Activated CD4-positive, alpha-beta T cell treated with anti-CD3 and anti-CD28 coated beads, Interleukin-2, amount 50 U/mL, for 1 hour (primary cell): ENCODE measurements at places on chromosomes 16 and 17.
A peak's percentile ranks its signal among the peaks of the same experiment; 100 is the strongest.

GRCh38 chr17:30981531-30982519 is 11.0 kb downstream of the RNF135 start:
- DNase-seq, result no peak

DNA sequence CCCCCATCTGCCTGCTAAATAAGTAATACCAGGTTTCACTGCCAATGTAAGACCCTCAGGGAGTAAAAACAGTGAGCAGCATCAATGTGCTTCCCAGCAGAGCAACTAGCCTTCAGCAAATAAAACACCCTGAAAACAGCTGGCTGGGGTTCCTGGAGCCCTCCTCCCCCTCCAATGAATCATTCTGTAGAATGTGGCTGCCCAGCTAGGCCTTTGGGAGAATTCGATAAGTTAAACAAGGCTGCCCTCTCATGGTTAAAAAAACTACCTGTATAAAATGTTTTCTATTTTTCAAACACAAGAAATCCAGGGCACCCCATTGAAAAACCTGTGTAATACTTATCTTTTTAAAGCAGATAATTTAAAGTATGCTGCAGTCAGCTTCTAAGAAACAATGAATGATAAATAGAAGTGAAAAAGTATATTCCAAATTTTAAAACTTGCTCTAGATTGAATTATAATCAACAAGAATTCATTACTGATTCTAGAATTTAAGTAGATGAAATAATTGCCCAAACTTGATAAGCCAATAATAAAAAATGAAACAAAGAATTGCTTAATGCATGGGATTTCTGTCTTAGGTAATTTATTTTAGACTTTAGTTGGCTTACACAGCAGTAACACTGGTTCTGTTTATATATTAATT is 9.4 kb upstream of the TOM1L1 start:
- no peak for DNase-seq

DNA sequence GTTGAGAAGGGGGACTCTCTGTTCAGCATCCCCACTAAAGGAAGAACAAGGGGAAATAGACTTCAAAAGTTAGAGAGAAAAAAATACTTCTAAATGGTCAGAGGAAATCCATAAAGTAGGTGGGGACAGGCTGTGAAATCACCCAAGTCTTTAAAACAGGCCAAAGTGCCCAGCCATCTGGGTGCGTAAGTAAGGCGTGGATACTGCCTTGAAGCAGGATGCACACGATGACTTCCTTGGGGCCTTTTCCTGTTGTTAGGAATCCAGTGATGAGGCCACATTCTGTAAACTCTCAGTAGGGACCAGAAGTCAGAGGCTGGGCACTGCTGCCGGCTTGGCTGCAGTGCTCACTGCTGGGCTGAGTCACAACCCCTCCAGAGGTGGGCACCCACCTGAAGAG is 9.2 kb downstream of the AXIN2 start:
- no peak for DNase-seq

DNA sequence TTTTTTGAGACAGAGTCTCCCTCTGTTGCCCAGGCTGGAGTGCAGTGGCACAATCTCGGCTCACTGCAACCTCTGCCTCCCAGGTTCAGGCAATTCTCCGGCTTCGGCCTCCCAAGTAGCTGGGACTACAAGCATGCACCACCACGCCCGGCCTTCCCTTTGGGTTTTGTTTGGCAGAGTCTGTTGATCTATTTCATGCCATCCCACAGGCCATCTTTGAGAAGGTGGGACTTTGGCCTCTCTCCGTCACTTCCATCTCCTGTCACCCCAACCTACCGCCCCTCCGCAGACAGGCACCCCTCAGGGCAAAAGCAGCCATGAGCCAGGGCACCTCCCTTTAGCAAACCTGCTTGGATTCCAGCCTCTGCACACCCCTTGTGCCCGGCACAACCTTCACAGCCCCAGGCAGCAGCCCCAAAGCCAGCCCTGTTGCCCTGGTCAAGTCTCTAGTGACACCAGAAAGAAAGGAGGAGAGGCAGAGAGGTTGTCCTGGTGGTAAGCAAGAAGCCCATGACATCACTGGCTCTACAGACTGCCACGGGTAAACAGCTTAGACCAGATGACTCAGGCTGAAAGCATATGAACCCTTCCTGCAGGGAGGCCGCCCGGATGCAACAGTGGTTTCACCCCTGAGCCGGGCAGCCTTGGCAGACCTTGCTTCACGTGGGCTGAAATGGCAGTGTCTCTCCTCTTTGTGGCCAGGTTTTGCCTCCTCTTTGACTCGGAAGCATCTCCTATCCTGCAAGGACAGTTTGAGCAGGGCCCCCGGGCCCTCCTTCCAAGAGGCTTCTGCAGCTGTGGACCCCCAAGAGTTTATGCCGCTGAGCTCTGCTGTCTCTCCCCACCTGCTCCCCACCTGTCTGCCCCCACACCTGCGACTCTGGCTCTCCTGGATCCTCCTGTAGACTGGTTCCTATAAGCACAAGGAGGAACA is 8.1 kb upstream of the TIMP2 start:
- DNase-seq, result peak; percentile 41

DNA sequence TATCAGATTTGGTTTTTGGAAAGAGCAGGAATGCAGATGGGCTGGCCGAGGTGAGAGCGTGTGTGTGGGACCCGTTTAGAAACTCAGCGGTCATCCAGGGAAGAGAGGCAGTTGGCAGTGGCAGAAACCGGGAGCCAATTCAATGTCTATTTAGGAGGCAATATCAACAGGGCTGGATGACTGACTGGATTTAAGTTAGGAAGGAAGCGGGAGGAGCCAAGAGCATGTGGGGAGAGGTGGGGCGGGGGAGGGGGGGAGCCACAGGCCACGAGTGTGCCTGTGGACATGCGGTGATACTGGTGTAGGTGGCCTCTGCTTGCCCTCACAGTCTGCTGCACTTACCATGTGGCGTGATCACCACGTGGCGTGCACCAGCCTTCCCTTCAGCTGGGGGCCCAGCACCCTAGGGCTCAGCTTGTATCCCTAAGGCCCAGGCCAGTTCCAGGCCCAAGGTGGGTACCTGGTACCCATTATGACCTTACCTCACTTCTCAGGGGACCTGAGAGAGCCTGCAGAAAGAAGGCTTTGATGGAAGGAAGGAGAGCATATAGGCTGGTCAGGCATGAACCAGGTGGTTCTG is 10.8 kb upstream of the TPPP3 start:
- DNase-seq, result no peak

GRCh38 chr17:31509805-31510177 is 118.3 kb downstream of the RAB11FIP4 start:
- DNase-seq, result no peak

DNA sequence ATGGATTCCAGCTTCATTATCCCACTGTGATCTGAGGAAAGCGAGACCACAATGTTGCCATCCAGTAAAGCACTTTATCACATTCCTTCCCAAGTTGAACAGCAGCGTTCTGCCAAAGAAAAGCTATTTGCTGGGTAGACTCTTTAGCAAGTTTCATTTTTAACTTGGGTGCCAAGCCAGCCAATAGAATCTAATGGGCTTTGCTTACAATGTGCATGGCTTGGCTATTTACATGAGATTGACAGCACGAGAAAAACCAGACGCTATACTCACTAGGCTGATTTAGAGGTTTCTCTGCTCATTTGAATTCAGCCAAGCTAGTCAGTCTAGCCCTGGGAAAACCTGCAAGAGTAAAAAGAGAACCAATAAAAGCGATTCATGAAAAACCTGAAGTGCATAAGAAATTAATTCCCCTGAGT is 108.9 kb downstream of the CDH13 start:
- DNase-seq, result no peak

DNA sequence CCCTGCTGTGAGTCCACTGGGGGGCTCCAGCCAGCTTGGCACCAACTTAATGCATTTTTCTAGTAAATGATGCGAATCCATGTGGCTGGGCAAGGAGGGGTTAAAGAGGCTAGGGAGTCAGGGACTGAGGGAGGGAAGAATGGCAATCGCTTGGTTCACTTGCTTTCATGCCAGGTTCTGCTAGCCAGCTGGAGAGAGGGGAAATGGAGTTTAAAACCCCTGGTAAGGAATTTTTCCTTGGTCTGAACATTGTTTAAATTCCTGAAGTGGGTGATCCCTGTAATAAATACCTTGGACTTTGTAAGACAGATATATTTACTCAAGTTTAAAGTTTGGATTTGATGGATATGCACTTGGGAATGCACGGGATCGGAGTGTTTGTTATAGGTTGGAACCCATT is 22.8 kb downstream of the ANKFN1 start:
- DNase-seq, result no peak

GRCh38 chr17:1460233-1460632 is 4.2 kb upstream of the CRK start:
- no peak for DNase-seq

- no peak for DNase-seq
These were observed 226.5 kb upstream of the MPHOSPH6 start for GRCh38 chr16:82396509-82396908.

DNA sequence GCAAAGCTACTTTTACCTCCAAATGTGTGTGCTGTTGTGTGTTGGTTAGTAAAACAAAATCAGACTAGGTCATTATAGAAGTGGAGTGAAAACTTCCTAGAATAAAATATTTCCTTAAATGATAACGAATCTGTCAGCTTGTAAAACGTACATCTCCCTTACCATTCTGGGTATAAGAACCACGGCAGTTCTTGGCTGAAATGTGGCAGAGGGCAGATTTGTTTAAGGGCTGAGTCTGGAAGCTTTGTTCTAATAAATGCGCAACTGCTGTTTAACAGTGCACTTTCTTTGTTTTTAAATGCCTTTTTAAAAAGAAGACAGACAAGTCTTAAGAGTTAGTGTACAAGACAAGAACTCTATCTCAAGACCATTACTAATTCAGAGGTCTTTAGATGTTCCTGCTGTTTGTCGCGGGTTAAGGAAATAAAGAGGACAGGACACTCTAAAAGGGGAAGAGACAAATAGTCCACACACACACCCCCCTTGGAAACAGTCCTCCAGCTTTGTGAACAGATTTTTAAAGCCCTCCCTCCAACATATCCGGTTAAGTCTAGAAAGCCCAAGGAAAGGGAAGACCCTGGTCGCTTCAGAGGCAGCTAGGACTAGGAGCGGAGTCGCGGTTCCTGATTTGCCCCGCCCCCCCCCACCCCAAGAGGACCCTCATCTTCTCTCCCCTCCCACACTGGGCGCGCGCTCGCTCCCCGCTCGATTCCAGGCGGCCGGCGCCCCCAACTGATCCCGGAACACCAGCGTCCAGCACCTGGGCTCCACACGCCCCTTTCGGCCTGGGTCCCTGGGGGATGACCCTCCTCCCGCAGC is 658 bp downstream of the SYNRG start:
- DNase-seq, result no peak

DNA sequence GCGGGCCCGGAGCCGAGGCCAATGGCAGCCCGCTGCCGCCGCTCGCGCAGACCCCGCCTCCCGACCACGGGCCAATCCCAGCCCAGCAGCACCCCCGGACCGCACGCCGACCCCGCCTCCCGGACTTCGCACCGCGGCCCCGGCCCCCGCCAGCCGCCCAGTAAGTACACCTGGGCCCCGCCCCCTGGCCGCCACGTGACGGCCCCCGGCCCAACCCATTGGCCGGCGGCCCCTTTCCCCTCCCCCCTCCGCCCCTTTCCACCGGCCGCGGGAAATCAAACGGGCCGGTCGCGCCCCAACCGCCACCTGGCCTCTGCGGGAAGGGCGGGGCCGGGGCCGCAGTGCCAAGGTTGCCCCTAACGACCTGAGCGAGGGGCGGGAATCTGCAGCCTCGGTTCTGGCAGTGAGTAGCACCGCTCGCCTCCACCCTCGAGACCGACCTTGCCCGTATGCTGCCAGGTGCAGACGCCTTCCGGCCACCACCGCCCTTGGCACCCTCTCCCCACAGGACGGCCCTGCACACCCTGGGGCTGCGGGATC is at the start of gene YBX2:
Gene YBX2, minus strand, starts transcription at position 26 of the 540 bp plus-strand sequence. CDS start 139 bp downstream, outside the sequence.
- peak; percentile 68 for DNase-seq
